Nephron progenitor cell (in vitro differentiated cells): ENCODE measurements at places on chromosomes 13 and 19.
A peak's percentile ranks its signal among the peaks of the same experiment; 100 is the strongest.

DNA sequence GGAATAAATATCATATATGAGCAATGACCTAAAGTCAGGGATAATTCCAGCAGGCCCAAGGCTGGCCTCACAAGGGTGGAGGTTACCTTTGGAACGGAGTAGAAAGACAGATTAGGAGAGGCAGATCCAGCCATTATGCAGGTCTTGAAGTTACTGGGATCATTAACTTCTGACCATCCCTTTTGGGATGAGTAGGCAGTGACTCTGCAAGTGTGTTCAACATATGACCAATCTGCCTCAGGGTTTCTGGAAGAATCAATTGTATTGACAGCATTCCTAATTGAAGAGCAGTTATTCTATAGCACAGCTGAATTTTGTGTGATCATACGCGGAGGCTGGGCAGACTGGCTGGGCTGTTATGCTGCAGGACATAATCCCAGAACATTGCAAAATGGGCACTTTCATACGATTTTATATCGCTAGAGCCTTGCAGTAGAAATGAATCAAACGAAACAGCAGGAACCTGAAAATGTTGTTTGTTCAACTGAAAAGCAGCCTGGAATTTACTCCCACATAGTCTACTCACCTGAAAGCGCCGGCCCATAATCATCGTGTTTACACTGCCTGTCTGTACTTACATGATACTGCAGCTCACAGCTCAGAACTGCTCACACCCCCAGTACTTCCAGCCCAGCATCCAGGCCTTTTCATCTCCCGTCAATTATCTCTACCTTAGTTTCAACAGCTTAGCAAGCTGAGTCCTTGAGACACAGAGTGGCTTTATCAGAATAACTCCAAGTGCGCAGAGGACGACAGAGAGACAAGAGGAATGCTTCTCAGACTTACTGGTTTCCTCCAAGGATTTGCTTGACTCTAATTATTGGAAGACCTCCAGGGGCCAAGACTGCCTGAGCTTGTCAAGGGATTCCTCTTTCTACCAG, 556.1 kb downstream of the EFNB2 start:
- peaks cover 5% of the 10 kb centered on the region for H3K27me3 ChIP-seq
- H3K4me1 ChIP-seq: peaks cover 58% of the 10 kb centered on the region
- H3K27ac ChIP-seq: peak overlapping the region; percentile 58
- peak; percentile 8 for DNase-seq
- H3K36me3 ChIP-seq: peaks cover 31% of the 10 kb centered on the region
- H3K4me3 ChIP-seq: peak overlapping the region; percentile 52

GRCh38 chr19:4981681-4981958, 12.7 kb downstream of the KDM4B start:
- H3K27ac ChIP-seq: no peak overlapping the region
- H3K27me3 ChIP-seq: no peaks in the 10 kb centered on the region
- no peaks in the 10 kb centered on the region for H3K36me3 ChIP-seq
- H3K4me3 ChIP-seq: no peak overlapping the region
- peaks cover 75% of the 10 kb centered on the region for H3K4me1 ChIP-seq

DNA sequence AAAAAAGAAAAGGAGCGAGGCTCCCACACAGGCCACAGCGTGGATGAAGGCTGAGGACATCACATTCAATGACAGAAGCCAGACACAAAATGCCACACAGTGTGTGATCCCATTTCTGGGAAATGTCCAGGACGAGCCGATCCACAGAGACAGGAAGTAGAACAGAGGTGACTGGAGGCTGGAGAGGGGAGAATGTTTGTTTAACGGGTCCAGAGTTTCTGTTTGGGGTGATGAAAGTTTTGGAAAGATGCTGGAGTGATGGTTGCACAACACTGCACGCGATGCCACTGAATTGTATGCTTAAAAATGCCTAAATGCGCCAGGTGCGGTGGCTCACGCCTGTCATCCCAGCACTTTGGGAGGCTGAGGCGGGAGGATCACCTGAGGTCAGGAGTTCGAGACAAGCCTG, 650 bp upstream of the FUT5 start:
- H3K4me3 ChIP-seq: no peak overlapping the region
- no peaks in the 10 kb centered on the region for H3K36me3 ChIP-seq
- no peak overlapping the region for H3K27ac ChIP-seq
- H3K4me1 ChIP-seq: peaks cover 13% of the 10 kb centered on the region

DNA sequence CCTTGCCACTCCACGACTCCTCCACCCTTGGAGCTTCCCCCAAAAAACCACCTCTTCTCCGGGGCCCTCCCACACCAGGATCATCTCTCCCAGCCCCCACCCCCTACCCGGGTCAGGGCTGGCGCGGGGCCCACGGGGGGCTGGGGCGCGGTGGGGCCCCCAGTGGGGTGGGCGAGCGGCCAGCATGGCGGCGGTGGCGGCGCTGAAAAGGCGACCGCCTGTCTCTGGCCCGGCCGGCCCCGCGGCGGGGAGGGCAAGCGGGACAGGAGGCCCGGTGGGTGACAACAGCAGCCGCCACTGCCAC, 850 bp downstream of the DYRK1B start:
- H3K36me3 ChIP-seq: peaks cover 71% of the 10 kb centered on the region
- DNase-seq: no peak
- H3K4me3 ChIP-seq: peak overlapping the region; percentile 92
- H3K27me3 ChIP-seq: no peaks in the 10 kb centered on the region

GRCh38 chr19:18173572-18174288, at the start of gene IFI30:
IFI30 (plus strand) TSS chr19:18173813; CDS start chr19:18173842, 29 bp downstream.
- H3K4me3 ChIP-seq: peak within 1 kb of the TSS; percentile 70
- peaks cover 16% of the 10 kb centered on the region for H3K4me1 ChIP-seq
- H3K27ac ChIP-seq: no peak within 1 kb of the TSS
- peak; percentile 64 for DNase-seq

DNA sequence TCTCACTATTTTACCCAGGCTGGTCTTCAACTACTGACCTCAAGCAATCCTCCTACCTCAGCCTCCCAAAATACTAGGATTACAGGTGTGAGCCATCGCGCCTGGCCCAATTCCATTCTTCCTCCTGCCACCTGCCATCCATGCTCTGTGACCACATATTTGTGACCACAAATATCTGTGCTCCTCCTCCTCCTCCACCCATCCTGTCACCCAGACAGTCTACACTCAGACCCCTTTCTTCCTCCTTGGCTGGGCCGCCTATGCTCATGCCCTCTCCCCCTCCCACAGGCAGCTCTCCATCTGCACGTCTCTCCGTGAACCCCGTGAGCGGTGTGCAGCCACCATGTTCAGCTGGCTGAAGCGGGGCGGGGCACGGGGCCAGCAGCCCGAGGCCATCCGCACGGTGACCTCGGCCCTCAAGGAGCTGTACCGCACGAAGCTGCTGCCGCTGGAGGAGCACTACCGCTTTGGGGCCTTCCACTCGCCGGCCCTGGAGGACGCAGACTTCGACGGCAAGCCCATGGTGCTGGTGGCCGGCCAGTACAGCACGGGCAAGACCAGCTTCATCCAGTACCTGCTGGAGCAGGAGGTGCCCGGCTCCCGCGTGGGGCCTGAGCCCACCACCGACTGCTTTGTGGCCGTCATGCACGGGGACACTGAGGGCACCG, 3.2 kb downstream of the EHD2 start:
- no peak overlapping the region for H3K4me3 ChIP-seq
- no peaks in the 10 kb centered on the region for H3K36me3 ChIP-seq

DNA sequence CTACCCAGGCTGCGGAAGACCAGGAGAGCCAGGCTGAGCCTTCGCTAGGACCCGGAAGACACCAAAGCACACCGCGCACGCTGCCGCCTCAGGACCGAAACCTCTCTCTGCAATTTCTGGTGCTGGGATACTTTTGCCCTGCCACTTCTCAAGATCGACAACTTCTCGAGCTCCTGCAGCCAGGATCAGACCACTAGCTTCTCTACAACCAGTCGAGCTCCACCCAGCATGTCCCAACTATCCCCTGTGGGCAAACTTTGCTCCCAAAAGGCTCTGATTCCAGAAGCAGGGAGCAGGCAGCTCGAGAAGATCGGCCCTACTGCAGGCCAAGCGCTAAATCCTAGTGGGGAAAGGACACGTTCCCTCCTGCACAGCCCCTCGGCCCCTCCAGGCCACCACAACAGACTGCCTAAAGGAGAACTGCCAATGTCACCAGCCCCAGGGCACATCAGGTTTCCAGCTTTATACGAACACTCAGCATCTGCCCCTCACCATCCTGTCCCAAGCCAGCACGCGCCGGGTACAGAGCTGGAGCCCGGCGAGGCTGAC, 979 bp downstream of the AKAP8 start:
- H3K27me3 ChIP-seq: peaks cover 3% of the 10 kb centered on the region
- H3K4me1 ChIP-seq: peaks cover 47% of the 10 kb centered on the region
- H3K4me3 ChIP-seq: peak overlapping the region; percentile 89
- peak; percentile 46 for DNase-seq
- peaks cover 19% of the 10 kb centered on the region for H3K36me3 ChIP-seq
- H3K27ac ChIP-seq: peak overlapping the region; percentile 92

GRCh38 chr13:43934273-43934672, 54.6 kb downstream of the LACC1 start:
- DNase-seq: no peak
- H3K4me1 ChIP-seq: no peaks in the 10 kb centered on the region
- H3K36me3 ChIP-seq: no peaks in the 10 kb centered on the region
- peaks cover 14% of the 10 kb centered on the region for H3K27me3 ChIP-seq
- H3K4me3 ChIP-seq: no peak overlapping the region

DNA sequence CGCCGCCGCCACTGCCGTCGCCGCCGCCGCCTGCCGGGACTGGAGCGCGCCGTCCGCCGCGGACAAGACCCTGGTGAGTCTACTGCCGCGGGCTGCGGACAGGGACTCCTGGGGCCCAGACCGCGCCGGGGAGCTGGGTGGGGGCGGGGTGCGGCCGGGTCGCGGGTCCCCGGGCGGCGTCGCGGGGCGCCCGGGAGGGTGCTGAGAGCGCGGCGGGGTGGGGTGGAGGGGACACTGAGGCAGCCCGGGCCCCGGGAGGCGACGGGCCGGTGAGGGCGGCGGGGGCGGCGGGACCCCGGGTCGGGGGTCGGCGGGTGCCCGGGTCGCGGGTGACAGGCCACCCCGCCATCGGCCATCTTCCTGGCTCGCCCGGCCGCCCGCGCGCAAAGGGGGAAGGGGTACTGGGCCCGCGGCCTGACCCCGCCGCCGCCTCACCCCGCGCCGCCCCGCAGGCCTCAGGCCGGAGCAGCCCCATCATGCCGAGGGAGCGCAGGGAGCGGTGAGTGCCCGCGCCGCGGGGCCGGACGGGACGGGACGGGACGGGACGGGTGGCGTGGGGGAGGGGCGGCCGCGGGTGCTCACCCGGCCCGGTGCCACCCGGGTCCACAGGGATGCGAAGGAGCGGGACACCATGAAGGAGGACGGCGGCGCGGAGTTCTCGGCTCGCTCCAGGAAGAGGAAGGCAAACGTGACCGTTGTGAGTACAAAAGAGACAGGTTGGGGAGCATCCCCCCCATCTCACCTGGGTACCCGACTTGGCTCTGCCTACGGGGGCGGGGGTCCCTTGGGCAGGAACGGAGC, 489 bp downstream of the CCNE1 start:
- H3K4me1 ChIP-seq: peaks cover 18% of the 10 kb centered on the region
- peak; percentile 57 for DNase-seq
- peaks cover 12% of the 10 kb centered on the region for H3K27me3 ChIP-seq
- H3K36me3 ChIP-seq: peaks cover 23% of the 10 kb centered on the region
- peak overlapping the region; percentile 77 for H3K27ac ChIP-seq

DNA sequence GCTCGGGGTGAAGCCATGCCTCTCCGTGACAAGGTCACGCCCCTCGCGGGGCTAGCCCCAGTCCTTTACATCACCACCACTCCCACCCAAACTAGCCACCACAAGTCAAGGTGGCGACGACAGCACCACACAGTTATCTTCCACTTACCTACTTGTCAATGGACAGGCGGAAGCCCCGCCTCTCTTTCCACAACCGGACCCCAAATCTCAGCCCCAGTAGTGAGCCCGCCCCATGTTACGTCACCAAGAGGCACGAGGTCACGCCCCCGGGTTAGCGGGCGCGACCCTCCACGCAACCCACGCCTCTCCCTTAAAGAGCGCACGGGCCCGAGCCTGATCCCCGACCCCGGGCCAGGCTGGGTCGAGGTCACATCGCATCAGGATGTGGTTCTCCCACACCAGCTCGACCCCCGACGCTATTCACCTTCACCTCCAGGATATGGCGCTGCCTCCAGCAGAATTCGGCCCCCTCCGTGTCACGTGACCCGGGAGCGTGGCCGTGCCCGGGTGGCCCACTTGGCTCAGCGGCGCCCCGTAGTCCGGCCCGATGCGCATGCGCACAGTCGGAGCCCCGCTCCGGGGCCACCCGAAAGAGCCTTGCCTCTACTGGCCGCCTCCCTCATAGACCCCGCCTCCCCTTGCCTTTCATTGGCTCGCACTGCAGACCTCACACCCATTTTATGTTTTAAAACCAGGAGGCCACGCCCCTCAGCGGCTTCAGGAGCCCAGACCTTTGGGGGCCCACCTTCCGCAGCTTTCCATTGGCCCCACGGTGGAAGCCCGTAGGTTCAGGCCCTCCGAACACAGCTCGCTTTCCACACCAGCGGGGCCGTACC, 18.2 kb downstream of the SYDE1 start:
- H3K36me3 ChIP-seq: peaks cover 26% of the 10 kb centered on the region
- peak; percentile 99 for DNase-seq
- H3K27ac ChIP-seq: peak overlapping the region; percentile 97
- peak overlapping the region; percentile 96 for H3K4me3 ChIP-seq
- H3K27me3 ChIP-seq: peaks cover 4% of the 10 kb centered on the region
- H3K4me1 ChIP-seq: peaks cover 20% of the 10 kb centered on the region

- no peaks in the 10 kb centered on the region for H3K36me3 ChIP-seq
- no peak for DNase-seq
- H3K27me3 ChIP-seq: no peaks in the 10 kb centered on the region
- no peak overlapping the region for H3K27ac ChIP-seq
- H3K4me3 ChIP-seq: no peak overlapping the region
These were observed 68.2 kb downstream of the NHLRC3 start for GRCh38 chr13:39106216-39107005.

GRCh38 chr13:39474600-39474999, 128.4 kb downstream of the LHFPL6 start:
- H3K27ac ChIP-seq: no peak overlapping the region
- no peak overlapping the region for H3K4me3 ChIP-seq
- peaks cover 13% of the 10 kb centered on the region for H3K4me1 ChIP-seq
- no peaks in the 10 kb centered on the region for H3K27me3 ChIP-seq

GRCh38 chr19:47195434-47195833, 35.6 kb downstream of the BBC3 start:
- DNase-seq: no peak
- H3K27ac ChIP-seq: peak overlapping the region; percentile 48
- H3K27me3 ChIP-seq: peaks cover 3% of the 10 kb centered on the region
- H3K4me1 ChIP-seq: peaks cover 40% of the 10 kb centered on the region
- peaks cover 49% of the 10 kb centered on the region for H3K36me3 ChIP-seq

GRCh38 chr13:82370316-82370715, 1512.0 kb downstream of the SLITRK1 start:
- no peaks in the 10 kb centered on the region for H3K36me3 ChIP-seq
- no peaks in the 10 kb centered on the region for H3K27me3 ChIP-seq
- no peak overlapping the region for H3K27ac ChIP-seq
- H3K4me1 ChIP-seq: no peaks in the 10 kb centered on the region
- no peak for DNase-seq

DNA sequence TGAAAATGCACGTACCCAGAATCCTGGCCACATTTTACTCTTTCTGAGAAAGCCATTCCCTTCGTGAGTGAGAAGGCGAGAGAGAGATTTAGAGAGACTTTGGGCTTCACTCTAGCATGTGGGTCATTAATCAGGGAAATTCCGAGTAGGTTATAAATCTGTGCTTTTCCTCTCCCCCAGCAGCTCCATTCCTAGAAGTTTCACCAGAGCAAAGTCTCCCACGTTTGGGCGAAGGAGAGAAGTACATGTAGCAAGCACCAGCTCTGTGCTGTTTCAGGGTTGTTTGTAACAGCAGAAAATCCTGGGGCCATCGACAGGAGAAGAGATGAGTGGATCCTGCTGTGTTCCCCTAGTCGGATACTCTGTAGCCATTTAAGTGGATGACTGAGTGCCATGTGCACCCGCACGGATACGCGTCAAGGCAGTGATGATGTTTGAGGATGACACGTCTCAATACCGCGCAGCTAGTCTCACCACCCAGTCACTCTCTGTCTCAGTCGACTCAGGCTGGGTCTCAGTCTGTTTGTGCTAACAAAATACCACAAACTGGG, 131.8 kb upstream of the PEG3 start:
- H3K36me3 ChIP-seq: peaks cover 5% of the 10 kb centered on the region
- no peaks in the 10 kb centered on the region for H3K4me1 ChIP-seq
- peaks cover 6% of the 10 kb centered on the region for H3K27me3 ChIP-seq
